Activated CD8-positive, alpha-beta T cell treated with anti-CD3 and anti-CD28 coated beads, Interleukin-2, amount 10 ng/mL, durations not matched to agents 7 days and 5 days (primary cell): ENCODE measurements at places on chromosomes 3 and 15.

DNA sequence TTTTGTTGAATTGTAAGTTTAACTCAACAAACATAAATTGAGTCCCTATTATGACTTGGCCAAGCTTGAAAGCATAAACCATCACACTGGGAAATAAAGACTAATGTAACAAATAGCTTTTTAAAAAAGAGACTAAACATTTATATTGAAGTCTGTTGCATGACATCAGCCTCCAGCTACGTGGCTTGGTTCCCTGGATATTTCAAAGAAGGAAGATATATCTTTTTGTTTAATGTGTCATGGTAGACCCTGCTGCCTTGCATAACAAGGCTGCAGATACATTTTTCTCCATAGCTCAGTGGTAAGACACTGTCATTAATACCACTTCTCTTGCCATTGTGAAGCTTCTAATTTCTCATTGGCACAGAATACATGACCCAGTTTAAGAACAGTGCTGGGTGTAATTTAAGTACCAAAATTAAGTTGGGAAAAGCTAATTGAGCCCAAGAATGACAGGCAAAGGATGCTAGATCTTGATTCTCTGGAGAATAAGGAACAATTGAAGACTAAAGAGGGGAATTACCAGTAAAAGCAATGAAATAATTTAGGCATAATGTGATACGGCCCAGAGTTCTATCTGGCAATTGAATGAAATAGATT lies 14.0 kb downstream of the RCN2 start:
- no peak overlapping the region for H3K4me3 ChIP-seq
- H3K4me1 ChIP-seq, result peaks cover 1% of the 10 kb centered on the region
- no peak for DNase-seq
- no peak overlapping the region for H3K27ac ChIP-seq
- peaks cover 51% of the 10 kb centered on the region for H3K36me3 ChIP-seq

- peak overlapping the region; percentile 93 for H3K4me3 ChIP-seq
- peaks cover 8% of the 10 kb centered on the region for H3K36me3 ChIP-seq
- H3K27me3 ChIP-seq, result no peaks in the 10 kb centered on the region
- no peak for DNase-seq
Observed at GRCh38 chr3:44476181-44476611, 1.3 kb downstream of the ZNF445 start.

GRCh38 chr3:188326968-188327367 lies 173.0 kb downstream of the LPP start:
- H3K27ac ChIP-seq, result no peak overlapping the region
- H3K4me1 ChIP-seq, result peaks cover 63% of the 10 kb centered on the region
- H3K4me3 ChIP-seq, result no peak overlapping the region
- no peak for DNase-seq

GRCh38 chr3:100352296-100353231 lies 18.0 kb downstream of the NIT2 start:
- no peak overlapping the region for H3K27ac ChIP-seq
- H3K4me3 ChIP-seq, result no peak overlapping the region
- no peaks in the 10 kb centered on the region for H3K4me1 ChIP-seq
- no peaks in the 10 kb centered on the region for H3K27me3 ChIP-seq
- H3K36me3 ChIP-seq, result peaks cover 62% of the 10 kb centered on the region

GRCh38 chr3:123071146-123071545 lies 4.3 kb downstream of the PDIA5 start:
- DNase-seq, result no peak
- H3K27me3 ChIP-seq, result peaks cover 3% of the 10 kb centered on the region
- H3K4me3 ChIP-seq, result no peak overlapping the region
- H3K27ac ChIP-seq, result no peak overlapping the region
- H3K36me3 ChIP-seq, result no peaks in the 10 kb centered on the region

GRCh38 chr3:101219842-101220560 lies 100.4 kb downstream of the IMPG2 start:
- H3K27me3 ChIP-seq, result no peaks in the 10 kb centered on the region
- no peaks in the 10 kb centered on the region for H3K36me3 ChIP-seq
- H3K4me3 ChIP-seq, result no peak overlapping the region
- H3K27ac ChIP-seq, result no peak overlapping the region

DNA sequence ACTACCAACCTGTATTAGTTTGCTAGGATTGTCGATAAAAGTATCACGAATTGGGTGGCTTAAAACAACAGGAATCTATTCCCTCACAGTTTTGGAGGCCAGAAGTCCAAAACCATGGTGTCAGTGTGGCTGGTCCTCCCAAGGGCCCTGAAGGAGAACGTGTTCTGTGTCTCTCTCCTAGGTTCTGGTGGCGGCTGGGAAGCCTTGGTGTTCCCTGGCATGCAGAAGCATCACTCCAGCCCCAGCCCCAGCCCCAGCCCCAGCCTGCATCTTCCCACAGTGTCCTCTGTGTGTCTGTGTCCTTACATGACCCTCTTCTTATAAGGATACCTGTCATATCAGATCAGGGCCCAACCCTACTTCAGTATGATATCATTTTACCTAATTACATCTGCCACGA lies 272.5 kb upstream of the LYSMD4 start:
- H3K4me1 ChIP-seq, result no peaks in the 10 kb centered on the region
- no peaks in the 10 kb centered on the region for H3K36me3 ChIP-seq
- DNase-seq, result no peak
- no peak overlapping the region for H3K4me3 ChIP-seq
- H3K27ac ChIP-seq, result no peak overlapping the region

DNA sequence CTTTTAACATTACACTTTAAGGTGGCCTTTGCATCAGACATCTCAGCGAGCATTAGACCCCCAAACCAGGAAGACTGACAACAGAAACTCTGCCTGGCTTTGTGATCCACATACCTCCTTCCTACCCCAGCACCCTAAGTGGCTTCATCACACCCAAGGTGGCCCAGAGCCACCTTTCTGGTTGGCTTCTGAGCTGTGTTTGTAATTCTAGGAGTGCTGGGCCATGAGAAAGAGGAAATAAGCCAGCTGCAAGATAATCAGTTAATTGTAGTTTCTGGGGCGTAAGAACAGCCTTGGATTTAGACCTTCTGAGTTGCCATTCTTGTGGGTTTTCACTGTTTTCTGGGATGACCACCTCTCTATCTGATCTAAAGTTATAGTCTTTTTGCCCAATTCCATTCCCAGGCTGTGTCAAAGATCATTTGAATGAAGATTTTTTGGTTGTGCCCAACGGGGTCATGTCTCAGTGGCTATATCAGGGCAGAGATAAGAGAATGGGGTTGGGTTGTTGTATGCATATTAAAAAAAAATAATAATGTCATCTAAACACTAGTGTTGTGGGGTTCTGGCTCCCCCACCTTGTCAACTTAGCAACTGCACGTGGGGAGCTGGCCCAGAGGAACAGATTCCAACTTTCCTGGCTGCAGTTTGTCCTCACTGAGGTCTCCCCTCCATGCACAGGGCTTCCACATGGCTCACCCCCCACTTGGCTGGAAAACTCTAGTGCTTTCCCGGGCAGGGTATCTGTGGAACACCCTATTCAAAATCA lies 234.8 kb upstream of the WNT5A start:
- H3K4me3 ChIP-seq, result no peak overlapping the region
- no peak for DNase-seq
- H3K27ac ChIP-seq, result no peak overlapping the region
- H3K36me3 ChIP-seq, result no peaks in the 10 kb centered on the region
- no peaks in the 10 kb centered on the region for H3K4me1 ChIP-seq
- H3K27me3 ChIP-seq, result no peaks in the 10 kb centered on the region

GRCh38 chr15:96326328-96327154 lies 4.0 kb upstream of the NR2F2 start:
- no peak for DNase-seq
- no peak overlapping the region for H3K27ac ChIP-seq
- no peak overlapping the region for H3K4me3 ChIP-seq
- peaks cover 8% of the 10 kb centered on the region for H3K4me1 ChIP-seq
- H3K36me3 ChIP-seq, result peaks cover 3% of the 10 kb centered on the region
- peaks cover 76% of the 10 kb centered on the region for H3K27me3 ChIP-seq

- H3K27ac ChIP-seq, result no peak overlapping the region
- no peaks in the 10 kb centered on the region for H3K36me3 ChIP-seq
- no peak for DNase-seq
- no peaks in the 10 kb centered on the region for H3K27me3 ChIP-seq
- no peak overlapping the region for H3K4me3 ChIP-seq
Observed at GRCh38 chr3:34073961-34074360, 275.5 kb downstream of the PDCD6IP start.

GRCh38 chr3:185507883-185508282 lies 9.0 kb upstream of the TMEM41A start:
- H3K27me3 ChIP-seq, result peaks cover 2% of the 10 kb centered on the region
- H3K27ac ChIP-seq, result no peak overlapping the region
- no peaks in the 10 kb centered on the region for H3K4me1 ChIP-seq
- H3K36me3 ChIP-seq, result no peaks in the 10 kb centered on the region

DNA sequence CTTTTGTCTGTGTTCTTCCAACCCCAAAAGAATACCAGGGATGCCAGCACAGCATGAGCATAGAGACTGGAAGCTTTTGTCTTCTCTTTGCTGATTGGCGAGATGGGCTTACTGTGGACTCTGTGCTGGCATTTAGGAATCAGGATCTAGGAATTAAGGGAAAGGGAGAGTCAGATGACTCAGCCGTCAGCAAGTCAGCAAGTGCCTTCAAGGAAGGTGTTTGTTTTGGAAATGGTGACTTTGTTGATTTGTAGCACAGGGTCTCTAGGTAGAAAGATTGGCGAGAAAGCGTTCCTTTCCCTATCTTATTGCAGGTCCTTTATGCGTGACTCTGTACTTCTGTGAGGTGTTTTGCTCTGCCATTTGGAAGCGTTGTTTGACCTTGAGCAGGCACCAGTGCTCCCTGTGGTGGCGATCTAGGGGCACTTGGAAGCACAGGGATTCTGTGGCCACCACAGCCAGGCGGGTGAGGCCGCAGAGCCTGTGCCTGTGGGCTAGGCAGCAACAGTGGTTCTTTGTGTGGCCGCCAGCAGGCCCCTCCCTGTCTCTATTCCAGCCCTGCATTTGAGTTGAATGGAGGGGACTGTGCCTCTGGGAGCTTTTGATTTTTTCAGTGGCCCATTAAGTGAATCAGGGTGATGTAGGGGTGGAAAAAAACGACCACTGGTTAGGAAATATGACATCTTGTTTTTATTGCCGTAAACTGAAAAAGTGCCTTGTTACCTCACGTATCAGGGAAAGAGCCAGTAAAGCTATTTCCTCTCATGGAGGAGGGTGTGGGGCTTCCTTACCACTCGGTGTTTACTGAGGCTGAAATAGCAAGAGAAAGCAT lies 19.0 kb downstream of the FAN1 start:
- H3K27me3 ChIP-seq, result no peaks in the 10 kb centered on the region
- H3K27ac ChIP-seq, result peak overlapping the region; percentile 16
- no peak overlapping the region for H3K4me3 ChIP-seq
- peaks cover 21% of the 10 kb centered on the region for H3K36me3 ChIP-seq

- H3K4me1 ChIP-seq, result peaks cover 24% of the 10 kb centered on the region
- H3K4me3 ChIP-seq, result no peak overlapping the region
- H3K27me3 ChIP-seq, result no peaks in the 10 kb centered on the region
- H3K27ac ChIP-seq, result no peak overlapping the region
Observed at GRCh38 chr3:108899530-108899929, 54.1 kb downstream of the GUCA1C start.

DNA sequence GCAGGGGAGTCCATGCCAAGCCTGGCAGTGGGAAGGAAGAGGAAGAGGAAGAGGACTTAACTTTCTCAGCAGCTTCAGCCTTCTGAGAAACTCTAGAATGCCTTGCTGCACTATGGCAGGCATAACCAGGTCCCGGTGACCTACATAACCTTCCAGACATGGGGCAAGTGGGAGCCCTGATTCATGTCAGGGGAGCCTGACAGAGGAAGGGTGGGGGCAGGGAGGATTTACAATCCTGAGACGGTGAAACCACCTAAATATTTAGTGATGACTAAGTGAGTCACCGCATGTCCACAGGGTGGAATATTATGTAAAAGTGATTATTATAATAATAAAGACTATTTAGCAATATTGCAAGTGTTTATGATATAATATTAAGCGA lies 46.7 kb downstream of the AMOTL2 start:
- no peak overlapping the region for H3K4me3 ChIP-seq
- H3K4me1 ChIP-seq, result no peaks in the 10 kb centered on the region
- H3K27me3 ChIP-seq, result peaks cover 15% of the 10 kb centered on the region
- no peaks in the 10 kb centered on the region for H3K36me3 ChIP-seq
- DNase-seq, result no peak

DNA sequence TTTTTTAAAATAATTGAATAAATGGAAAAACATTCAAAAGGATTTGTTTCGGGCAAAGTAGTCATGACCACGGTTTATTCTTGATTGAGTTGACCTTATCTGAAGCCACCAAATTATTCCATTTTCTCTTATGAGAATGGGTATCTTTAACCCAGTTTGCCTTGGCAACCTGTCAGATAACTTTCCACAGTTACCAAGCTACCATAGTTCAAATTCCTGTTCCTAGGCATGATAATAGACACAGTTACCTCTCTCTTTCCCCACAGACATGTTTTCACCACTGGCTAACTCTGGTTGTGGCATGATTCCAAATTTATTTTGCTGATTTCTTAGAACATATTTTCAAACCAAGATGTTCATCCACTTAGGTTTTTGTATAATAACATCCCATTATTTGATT lies 84.9 kb downstream of the NECTIN3 start:
- no peak overlapping the region for H3K4me3 ChIP-seq
- no peak overlapping the region for H3K27ac ChIP-seq
- no peaks in the 10 kb centered on the region for H3K4me1 ChIP-seq

- H3K36me3 ChIP-seq, result no peaks in the 10 kb centered on the region
- no peak overlapping the region for H3K4me3 ChIP-seq
- no peak for DNase-seq
- no peak overlapping the region for H3K27ac ChIP-seq
- H3K4me1 ChIP-seq, result no peaks in the 10 kb centered on the region
Observed at GRCh38 chr3:105254154-105254553, 112.6 kb upstream of the ALCAM start.

DNA sequence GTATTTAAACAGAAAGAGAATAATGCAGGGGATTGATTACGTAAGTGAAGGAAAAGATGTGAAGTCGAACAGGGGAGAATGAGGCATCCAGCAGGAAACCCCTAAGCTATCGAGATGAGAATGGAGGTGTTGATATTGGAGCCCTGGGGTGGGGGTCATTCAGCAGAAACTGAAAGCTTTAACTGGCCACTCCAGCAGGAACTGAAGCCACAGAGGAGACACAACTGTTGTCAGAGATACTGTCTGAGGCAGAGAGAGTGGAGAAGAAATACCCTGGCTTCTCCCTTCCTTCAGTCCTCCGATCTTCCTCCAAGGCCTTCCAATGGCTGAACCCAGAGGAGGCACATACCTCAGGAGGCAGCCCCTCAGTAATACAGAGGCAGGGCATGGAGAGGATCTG lies 152.4 kb downstream of the THRB start:
- H3K4me3 ChIP-seq, result no peak overlapping the region
- no peaks in the 10 kb centered on the region for H3K4me1 ChIP-seq
- no peak for DNase-seq

DNA sequence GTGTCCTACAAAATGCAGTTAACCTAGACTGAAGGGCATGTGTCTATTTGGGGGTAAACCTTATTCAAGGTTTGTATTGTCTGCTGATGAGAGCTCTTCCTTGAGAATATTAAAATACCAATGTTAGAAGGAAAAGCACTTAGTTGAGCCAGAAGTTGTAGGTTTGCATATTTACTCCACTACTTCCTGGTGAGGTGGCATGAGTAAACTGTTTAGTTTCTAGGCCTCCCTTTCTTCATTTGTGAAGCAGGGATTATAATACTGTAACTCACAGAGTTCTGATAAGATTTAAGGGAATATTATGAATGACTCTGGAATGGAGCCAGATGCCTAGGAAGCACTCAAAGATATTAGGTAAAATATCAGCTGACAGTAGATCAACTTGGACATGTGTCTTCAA lies 46.7 kb downstream of the CD200R1L start:
- H3K27me3 ChIP-seq, result no peaks in the 10 kb centered on the region
- H3K36me3 ChIP-seq, result no peaks in the 10 kb centered on the region
- peaks cover 13% of the 10 kb centered on the region for H3K4me1 ChIP-seq
- H3K27ac ChIP-seq, result no peak overlapping the region
- H3K4me3 ChIP-seq, result no peak overlapping the region
